Small intestine (tissue), 16 donors: ENCODE measurements at places on chromosomes 5 and 9.

- no peak for DNase-seq
Measured at GRCh38 chr5:122612901-122613300, 162.0 kb upstream of the SNX2 start.

GRCh38 chr5:111404270-111404769 lies 108.0 kb downstream of the STARD4 start:
- DNase-seq: no peak

DNA sequence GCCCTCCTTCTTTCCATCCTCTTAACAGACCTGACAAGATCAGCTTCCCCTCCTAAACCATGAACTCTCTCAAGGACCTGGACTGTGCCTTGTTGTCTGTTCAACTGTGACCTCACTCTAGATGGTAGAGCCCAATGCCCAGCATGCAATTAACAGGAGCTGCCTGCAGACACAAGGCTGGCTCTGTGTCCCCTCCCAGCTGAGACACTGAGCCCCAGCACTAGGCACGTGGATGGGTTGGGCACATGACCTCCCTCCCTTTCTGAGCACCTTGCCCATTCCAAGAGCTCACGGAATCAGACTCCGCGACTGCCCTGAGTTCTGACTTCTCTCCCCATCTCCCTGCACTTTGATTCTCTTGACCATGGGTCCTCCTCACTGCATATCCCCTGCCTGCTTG lies 93.5 kb upstream of the LRRTM2 start:
- DNase-seq: no peak

- DNase-seq: no peak
Measured at GRCh38 chr5:125263356-125263755, 516.9 kb upstream of the ZNF608 start.

DNA sequence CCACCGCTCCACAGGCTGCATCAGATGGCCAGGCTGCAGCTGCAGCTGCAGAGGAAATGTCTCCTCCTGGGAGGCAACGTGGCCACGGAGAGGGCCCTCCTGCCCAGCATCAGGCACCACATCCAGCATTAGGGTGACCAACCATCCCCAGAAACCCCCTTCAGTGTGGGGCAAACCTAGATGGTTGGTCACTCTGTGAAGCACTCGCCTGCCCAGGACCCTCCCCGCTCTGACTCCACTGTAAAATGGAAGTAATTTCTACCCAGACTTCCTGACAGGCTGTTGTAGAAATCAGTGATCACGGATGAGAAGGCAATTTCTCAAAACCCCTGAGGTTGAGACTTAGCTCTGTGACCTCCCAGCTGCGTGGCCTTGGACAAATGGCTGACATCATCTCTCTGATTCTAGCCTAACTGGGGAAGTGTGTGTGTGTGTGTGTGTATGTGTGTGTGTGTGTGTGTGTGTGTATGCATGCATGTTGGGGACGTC lies 31.6 kb downstream of the B4GALT1 start:
- no peak for DNase-seq

GRCh38 chr9:89721971-89722530 lies 117.2 kb downstream of the GADD45G start:
- DNase-seq: no peak

- DNase-seq: no peak
Measured at GRCh38 chr9:113444736-113445135, 18.8 kb upstream of the RGS3 start.
